Tibial artery (tissue), 4 donors: ENCODE measurements at places on chromosomes 4 and X.

DNA sequence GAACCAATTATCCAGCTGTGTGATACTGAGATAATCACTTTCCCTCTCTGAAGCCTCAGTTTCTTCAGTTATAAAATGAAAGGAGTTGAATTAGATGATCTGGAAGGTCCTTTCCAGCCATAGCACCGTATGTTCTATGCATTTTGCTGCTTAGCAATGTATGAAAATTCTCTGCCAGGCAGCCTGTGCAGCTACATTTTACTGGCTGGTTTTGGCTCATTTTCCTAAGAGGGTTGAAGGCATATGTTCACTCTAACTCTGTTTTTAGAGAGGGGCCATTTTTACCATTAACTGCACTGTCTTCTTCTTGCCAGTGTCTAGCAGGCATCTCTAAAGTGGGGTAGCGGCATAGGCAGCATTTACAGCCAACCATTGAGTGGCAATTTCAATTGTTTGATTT is 26.1 kb downstream of the TRPC5 start:
- no peak for DNase-seq

DNA sequence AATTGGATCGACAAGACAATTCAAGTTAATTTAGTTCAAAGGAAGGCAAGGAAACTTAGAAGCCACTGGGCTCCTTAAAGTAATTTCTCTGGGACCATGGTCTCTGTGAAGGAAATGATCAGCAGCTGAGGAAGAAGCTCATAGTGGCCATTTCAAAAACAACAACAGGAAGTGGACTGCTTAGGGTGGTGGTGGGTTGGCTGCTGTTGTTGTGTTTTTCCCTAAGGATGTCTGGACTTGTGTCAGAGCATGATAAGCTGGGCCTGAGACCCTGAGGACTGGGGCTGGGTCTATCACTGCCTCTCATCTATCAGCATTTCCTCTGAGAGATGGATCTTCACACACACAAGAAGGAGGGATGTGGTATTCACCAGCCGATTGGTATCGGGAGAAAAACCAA is 18.3 kb downstream of the KDR start:
- DNase-seq, result no peak

- DNase-seq, result no peak
Observed at GRCh38 chr4:37960098-37960497, at the start of gene PTTG2. TSS of gene PTTG2 (plus strand) at chr4:37960398. CDS start at chr4:37960435, 37 bp downstream.

- no peak for DNase-seq
Observed at GRCh38 chrX:48834383-48834709, 1.1 kb downstream of the PCSK1N start.

- no peak for DNase-seq
Observed at GRCh38 chr4:102298716-102299115, 46.6 kb downstream of the SLC39A8 start.
